ENCODE measurements at places on chromosomes 12 and 14.

GRCh38 chr12:109782326-109782703, 50.9 kb downstream of the TRPV4 start:
- no peak for DNase-seq

DNA sequence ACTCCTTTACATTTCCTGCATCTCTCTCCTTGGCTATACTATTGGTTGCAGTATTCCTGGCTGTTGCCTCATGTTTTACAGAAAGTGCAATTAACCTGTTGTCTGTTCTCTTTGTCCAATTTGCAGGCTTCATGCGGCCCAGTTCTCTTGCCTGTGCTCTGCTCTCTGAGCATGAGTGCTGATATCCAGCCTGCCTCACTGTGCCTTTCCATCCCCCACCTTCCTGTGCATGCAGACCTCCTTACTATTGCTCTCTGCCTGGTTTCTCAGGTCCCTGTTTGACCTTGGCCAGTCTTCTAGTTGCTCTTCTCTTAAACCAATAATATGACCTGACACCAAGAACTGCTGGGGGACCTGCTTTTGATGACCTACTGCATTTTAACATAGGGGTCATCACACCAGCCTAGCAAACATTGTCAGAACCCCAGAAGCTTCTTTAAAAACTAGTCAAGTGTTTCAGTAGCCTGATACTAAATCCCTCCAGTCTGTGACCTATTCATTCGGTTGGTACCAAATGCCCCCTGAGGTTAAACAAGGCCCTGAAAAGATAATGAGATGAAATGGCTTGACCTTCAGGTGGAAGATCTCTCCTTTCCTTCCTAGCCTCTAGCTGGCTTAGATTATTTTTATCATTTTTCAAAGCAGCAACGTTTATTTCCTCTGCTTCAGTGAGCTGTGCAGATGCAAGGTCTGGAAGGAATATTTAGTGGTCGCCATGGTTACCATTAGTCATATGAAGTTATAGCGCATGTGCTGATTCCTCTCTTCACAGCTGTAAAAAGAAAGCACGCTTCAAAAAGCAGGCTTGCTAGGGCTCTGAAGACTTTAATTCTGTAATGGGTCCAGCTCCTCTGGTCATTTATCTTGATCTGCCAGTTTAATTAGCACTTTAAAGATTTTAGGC, 216.5 kb downstream of the PHLDA1 start:
- no peak for DNase-seq

DNA sequence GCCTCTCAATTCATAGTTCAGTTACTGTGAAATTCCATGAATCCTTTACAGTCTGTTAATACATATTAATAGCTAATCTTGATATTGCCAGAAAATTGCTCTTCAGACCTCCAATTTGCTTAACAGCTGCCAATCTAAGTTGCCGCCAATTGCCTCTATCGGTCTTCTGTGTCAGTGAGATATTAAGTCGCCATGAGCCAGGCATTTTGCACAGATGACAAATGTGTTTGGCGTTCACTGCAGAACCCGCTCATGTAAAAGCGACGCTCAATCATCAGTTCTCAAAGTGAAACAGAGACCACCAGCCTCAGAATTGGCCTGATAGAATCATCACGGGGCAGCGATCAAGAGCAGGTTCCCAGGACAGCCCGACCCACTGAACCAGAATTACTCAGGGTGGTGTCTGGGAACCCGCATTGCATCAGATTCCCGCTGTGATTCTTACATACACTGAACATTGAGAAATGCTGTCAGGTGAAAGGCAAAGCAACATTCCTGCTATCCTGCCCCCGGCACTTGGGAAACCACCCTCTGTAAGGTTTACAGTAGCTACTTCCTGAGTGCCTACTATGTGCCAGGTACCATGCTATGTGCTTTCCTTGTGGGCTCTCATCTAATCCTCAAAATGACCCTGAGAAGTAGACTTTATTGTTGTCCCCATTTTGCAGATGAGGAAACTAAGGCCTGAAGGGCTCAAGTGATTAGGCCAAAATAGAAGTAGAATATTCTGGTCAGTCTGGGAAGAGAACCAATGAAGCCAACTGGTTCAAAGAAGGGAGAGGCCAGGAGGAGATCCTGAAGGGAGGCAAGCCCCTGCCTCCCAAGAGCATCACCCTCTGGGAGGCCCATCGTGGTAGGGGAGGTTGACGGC, 216.4 kb downstream of the SLC41A2 start:
- DNase-seq = no peak

- DNase-seq = no peak
Observed at GRCh38 chr12:60279221-60279620, 683.4 kb downstream of the SLC16A7 start.

- no peak for DNase-seq
Observed at GRCh38 chr12:131941116-131941986, 8.4 kb upstream of the EP400 start.

- no peak for DNase-seq
Observed at GRCh38 chr12:18898470-18898869, 160.6 kb downstream of the CAPZA3 start.

- DNase-seq = no peak
Observed at GRCh38 chr14:72883961-72884360, 9.9 kb downstream of the DPF3 start.

DNA sequence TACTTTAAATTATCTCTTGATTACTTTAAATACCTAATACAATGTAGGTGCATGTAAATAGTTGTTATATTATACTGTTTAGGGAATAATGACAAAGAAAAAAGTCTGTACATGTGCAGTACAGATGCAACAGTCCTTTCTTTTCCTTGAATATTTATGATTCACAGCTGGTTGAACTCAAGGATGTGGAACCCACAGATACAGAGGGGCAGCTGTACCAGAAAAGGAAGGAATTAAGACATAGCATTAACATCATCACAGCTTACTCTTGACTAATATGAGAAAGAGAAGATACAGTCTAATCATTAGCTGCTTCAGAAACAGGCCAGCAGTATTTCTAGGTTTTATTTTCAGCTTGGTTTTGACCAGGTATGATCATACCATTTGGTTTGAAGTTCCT, 34.7 kb upstream of the AP4S1 start:
- no peak for DNase-seq

GRCh38 chr14:61493239-61493638, 171.9 kb downstream of the PRKCH start:
- DNase-seq = no peak

GRCh38 chr12:26340649-26341048, 145.3 kb downstream of the SSPN start:
- DNase-seq = no peak

- no peak for DNase-seq
Observed at GRCh38 chr12:130672089-130672820, 43.8 kb downstream of the RIMBP2 start.

GRCh38 chr14:55665067-55665675, 85.2 kb downstream of the KTN1 start:
- no peak for DNase-seq

- DNase-seq = no peak
Observed at GRCh38 chr14:23939607-23940326, 13.8 kb upstream of the DHRS4 start.

- DNase-seq = no peak
Observed at GRCh38 chr12:64389154-64389553, 1.4 kb downstream of the C12orf56 start.

GRCh38 chr12:6662602-6662905, 365 bp downstream of the ING4 start:
- DNase-seq = no peak

DNA sequence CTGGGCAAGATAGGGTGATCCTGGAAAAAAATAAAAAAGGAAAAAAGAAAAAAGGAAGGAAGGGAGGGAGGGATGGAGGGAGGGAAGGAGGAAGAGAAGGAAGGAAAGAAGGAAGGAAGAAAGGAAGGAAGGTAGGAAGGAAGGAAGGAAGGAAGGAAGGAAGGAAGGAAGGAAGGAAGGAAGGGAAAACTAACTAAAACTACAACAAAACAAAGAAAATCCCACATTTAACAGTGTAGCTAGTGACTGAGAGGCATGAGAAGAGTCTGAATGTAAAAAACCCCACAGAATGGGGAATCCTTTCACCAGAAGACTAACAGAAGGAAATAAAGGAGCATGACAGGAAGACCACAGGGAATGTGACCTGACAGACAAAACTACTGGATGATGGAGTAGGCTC, 345.7 kb downstream of the NOVA1 start:
- DNase-seq = no peak

- DNase-seq = no peak
Observed at GRCh38 chr12:10636611-10637010, 23.2 kb upstream of the MAGOHB start.

- DNase-seq = no peak
Observed at GRCh38 chr12:85356596-85357385, 76.8 kb downstream of the ALX1 start.

GRCh38 chr14:50795142-50795541, 35.8 kb downstream of the NIN start:
- no peak for DNase-seq

DNA sequence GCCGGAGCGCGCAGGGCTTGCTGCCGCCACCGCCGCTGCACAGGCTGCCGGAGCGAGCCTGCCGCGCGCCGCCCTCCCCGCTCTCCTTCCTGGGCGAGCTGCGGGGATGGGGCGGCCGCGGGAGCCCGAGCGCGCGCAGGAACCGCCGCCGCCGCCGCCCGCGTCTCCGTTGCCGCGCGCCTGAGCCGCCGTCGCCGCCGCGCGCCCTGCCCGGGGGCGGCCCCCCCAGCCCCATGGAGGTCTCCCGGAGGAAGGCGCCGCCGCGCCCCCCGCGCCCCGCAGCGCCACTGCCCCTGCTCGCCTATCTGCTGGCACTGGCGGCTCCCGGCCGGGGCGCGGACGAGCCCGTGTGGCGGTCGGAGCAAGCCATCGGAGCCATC, 352 bp downstream of the PLXNC1 start:
- no peak for DNase-seq

DNA sequence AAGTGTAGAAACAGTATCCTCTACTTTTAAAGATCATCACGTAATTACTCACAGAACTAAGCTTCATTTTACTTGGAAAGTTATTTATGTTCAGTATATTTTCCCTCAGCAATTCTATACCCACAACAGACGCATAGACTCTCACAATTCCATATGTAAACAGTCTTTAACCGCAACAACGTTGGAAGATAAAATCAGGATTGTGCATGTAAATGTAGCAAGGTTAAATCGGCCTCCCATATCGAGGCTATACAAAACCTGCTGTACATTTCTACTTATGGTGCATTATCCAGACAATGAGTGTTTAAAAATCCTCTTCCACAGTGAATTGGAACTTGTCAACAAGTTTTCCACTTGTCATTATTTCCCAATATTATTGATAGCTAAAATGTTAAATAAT, 581.1 kb downstream of the SLC16A7 start:
- no peak for DNase-seq

DNA sequence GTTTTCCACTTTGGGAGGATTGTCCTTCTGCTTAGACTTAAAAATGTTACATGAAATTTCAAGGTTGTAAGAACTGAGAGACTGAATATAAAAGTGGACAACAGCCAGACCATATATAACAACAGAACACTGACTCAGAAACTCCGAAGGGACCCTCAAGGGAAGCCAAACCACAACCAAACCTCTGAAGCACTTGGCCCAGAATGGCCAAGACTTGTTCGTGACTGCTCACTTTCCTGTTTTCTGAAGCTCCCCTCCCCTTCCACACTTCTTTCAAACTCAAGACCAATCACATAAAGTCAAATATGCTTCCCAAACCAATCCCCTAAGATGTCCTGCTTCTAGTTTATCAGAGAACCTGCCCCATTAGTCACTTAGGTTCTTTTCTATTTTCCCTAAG, 13.7 kb downstream of the OR6J1 start:
- DNase-seq = no peak

- no peak for DNase-seq
Observed at GRCh38 chr14:30632730-30633129, 10.6 kb downstream of the SCFD1 start.

- no peak for DNase-seq
Observed at GRCh38 chr12:25615119-25615518, 62.0 kb upstream of the LMNTD1 start.

GRCh38 chr14:100972118-100972897, 68.8 kb upstream of the RTL1 start:
- DNase-seq = no peak

- no peak for DNase-seq
Observed at GRCh38 chr12:18242380-18243089, 18.8 kb upstream of the PIK3C2G start.

- no peak for DNase-seq
Observed at GRCh38 chr12:13561923-13562322, 365.4 kb downstream of the EMP1 start.

GRCh38 chr12:104568935-104569334, 112.2 kb downstream of the CHST11 start:
- no peak for DNase-seq

- no peak for DNase-seq
Observed at GRCh38 chr12:34398366-34398705, 376.0 kb downstream of the ALG10 start.

DNA sequence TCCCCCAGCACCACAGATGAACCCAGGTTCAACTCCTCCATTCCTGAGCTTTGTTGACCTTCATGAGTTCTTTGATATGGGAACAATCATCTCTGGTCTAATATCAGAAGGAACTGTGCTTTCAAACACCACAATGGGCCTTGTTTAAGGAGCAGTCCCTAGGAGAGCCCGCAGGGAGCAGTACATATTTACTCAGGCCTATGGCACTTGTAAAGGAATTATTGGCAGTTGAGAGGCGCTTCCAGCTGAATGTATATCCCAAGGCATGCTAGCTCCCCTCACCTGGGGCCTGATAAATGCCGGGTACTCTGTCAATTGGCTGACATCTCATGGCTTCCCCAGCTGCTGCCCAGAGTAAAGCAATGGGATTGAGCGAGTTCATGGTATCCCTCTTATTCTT, 76.2 kb downstream of the ZFP36L1 start:
- no peak for DNase-seq

GRCh38 chr14:75125617-75126016, 1.2 kb downstream of the NEK9 start:
- no peak for DNase-seq

- no peak for DNase-seq
Observed at GRCh38 chr14:36515896-36516718, 3.9 kb downstream of the NKX2-1 start.

- DNase-seq = no peak
Observed at GRCh38 chr12:14691560-14691959, 4.8 kb downstream of the GUCY2C start.

- no peak for DNase-seq
Observed at GRCh38 chr12:48074266-48074665, 31.6 kb downstream of the SENP1 start.

- DNase-seq = no peak
Observed at GRCh38 chr12:28883406-28883997, 265.6 kb upstream of the FAR2 start.

- DNase-seq = peak; percentile 67
Observed at GRCh38 chr12:108884116-108885012, 4.5 kb downstream of the DAO start.

- peak; percentile 57 for DNase-seq
Observed at GRCh38 chr14:73612339-73613045, at the start of gene ACOT6. Gene ACOT6 (plus strand): TSS chr14:73612517. CDS start chr14:73612572, 55 bp downstream.

GRCh38 chr14:45222485-45223262, 30.3 kb downstream of the MIS18BP1 start:
- no peak for DNase-seq

All from stimulated activated CD4-positive, alpha-beta T cell treated with anti-CD3 and anti-CD28 coated beads, Interleukin-4, amount 100 ng/mL, for 4 hours (primary cell).